Activated T-cell treated with anti-CD3 and anti-CD28 coated beads for 1 hour (primary cell): ENCODE measurements at places on chromosomes 5 and 9.

GRCh38 chr9:20378851-20379250 is 243.4 kb downstream of the MLLT3 start:
- no peak for DNase-seq

GRCh38 chr5:90251447-90251846 is 158.1 kb downstream of the CETN3 start:
- DNase-seq: no peak

DNA sequence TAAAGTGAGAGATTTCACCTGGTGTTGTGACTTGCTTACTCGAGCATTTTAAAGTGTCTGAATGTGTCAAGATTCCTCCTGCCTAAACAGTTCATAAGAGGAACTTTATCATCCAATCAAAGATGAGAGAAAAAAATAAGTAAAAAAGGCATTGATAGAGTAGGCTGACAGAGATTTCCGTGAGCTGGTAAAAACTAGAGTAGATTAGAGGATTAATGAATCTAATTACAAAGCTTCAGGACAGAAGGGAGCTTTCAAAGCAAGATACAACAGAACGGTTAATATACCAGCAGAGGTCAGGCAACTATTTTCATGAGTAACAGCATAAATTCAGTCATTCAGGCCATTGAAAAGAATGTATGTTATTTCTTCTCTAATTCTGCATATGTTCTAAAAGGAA is 91.5 kb downstream of the ADAMTS6 start:
- no peak for DNase-seq

DNA sequence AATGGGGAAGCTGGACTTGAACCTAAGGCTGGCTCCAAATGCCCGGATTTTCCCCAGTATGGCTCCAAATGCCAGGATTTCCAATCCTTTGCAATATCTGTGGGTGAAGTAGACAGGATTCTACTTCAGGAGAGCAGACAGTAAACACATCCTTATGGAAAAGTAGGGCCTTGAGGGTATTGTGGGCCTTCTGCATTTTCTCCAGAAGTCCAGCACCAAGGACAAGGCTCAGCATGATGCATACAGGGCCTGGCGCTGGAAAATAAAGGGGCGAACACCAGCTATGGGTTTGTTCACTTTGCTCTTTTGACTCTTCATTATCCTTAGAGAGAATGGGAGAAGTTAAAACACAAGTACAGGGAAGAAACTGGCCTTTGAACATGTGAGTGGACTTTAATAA is 347.5 kb downstream of the SEMA5A start:
- DNase-seq: no peak

GRCh38 chr5:102375272-102375671 is 79.2 kb upstream of the SLCO4C1 start:
- DNase-seq: no peak

DNA sequence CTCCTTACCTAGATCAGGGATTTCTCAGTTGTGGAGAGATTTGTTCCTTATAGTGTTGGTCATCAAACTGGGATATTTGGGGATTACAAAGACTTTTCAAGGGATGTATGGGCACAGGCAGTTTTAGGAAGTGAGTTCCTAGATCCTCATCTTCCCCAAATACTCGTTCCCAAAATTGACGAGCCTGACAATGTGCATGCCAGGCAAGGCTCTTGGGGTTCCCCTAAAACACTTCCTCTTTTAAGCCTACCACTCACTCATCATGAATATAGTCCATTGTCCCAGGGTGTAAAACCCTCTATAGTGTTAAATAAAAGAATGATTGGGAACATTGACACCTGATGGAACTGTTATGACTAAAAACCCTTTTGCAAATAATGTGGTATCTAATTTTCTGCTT is 26.4 kb downstream of the PDCD1LG2 start:
- no peak for DNase-seq

GRCh38 chr9:131658377-131659129 is 81.3 kb downstream of the RAPGEF1 start:
- no peak for DNase-seq
